T-helper 22 cell (primary cell): ENCODE measurements at places on chromosomes 2 and 18.

- no peak for DNase-seq
Observed at GRCh38 chr18:9604348-9604747, 10.0 kb downstream of the PPP4R1 start.

GRCh38 chr2:166230024-166230723 is 102.4 kb upstream of the SCN1A start:
- no peak for DNase-seq

DNA sequence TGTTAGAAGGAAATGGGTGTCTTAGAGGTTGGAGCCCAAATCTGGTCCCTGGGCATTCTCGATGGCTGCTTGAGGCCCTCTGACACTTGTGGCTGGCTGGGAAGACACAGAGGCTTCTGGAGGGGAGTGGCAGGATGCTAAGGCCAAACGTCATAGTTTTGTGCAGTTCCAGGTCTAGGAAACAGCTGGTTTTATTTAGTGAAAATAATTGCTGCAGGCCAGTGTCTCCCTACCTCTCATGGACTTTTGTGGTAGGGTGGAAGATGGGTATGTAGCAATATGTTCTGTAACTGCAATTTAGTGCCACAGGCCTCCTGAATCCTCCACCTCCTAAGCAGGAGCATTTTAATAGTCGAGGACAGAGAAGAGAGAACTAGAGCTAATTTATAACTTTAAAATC is 32.2 kb upstream of the SPRED2 start:
- DNase-seq, result no peak

GRCh38 chr2:17719562-17720371 is 33.8 kb downstream of the SMC6 start:
- no peak for DNase-seq

- no peak for DNase-seq
Observed at GRCh38 chr2:206202446-206202845, 42.8 kb downstream of the EEF1B2 start.

- DNase-seq, result no peak
Observed at GRCh38 chr18:80004600-80005342, 16.4 kb upstream of the TXNL4A start.

DNA sequence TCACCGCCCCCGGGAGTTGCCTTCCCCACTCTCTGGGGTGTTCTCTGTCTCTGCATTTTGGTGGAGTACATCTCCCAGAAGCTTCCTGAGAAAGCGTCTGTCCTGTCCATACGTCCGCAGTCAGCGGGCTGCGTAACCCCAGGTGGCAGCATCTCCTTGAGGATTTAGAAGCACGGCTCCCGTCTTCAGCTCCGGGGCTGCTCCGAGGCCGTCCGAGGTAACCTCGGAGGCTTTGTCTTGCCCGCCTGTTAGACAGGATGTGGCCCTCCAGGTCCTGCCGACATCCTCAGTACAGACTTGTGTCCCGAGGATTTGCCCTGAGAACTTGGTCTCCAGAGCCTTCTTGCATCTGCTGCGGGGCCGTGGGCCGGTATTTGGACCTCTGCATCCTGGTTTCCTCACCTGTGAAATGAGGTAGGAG is 58.4 kb downstream of the CTDP1 start:
- no peak for DNase-seq
